Type B pancreatic cell (in vitro differentiated cells): ENCODE measurements at places on chromosomes 2 and 18. TPM values are rescaled to one million over a fixed set of nuclear protein-coding genes. Genes with fewer than 3 reads are reported as not detected.

DNA sequence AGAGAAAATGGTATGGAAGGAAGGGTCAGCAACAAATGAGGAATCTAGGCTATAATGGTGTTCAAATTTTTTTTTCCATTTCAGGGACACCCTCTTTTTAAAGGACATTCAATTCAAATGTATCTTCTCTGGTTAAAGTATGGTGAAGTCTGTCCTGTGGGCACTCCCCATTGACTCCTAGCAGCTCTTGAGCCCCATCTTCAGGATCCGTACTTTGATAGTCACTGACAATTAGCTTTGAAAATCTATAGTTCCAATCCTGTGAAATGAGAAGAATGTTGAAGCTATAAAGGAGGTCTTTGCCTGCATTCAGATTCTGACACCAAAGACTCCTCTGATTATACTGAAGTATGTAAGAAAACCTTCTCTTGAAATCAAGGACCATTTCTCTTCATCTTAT, 43.3 kb downstream of the KCNH7 start:
- no peak for DNase-seq

- DNase-seq = no peak
Observed at GRCh38 chr2:28085201-28085600, 194.7 kb downstream of the BABAM2 start.

Gene SGPP2
- total RNA-seq = 7.0 and 22.4 TPM in 2 replicates

DNA sequence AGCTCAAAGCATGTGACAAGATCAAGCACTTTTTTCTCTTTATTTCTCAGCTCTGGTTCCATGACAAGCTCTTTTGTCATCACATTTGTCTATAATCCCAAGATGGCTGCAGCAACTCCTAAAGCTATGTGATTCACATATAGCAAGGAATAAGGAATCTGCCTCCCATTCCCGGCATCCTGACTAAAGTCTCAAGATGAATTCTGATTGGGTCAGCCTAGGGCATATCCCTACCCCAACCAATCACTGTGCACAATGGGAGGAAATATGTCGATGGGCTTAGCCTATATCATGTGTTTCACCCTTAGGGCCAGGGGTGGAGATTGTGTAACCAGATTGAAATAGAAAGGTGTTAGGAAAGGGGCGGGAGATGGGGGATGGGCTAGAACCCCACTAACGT, 23.1 kb upstream of the COLEC12 start:
- no peak for DNase-seq

- no peak for DNase-seq
Observed at GRCh38 chr2:64035072-64035942, 16.1 kb upstream of the VPS54 start.

Gene CIAO1
- 68.9 and 69.7 TPM in 2 replicates for total RNA-seq

DNA sequence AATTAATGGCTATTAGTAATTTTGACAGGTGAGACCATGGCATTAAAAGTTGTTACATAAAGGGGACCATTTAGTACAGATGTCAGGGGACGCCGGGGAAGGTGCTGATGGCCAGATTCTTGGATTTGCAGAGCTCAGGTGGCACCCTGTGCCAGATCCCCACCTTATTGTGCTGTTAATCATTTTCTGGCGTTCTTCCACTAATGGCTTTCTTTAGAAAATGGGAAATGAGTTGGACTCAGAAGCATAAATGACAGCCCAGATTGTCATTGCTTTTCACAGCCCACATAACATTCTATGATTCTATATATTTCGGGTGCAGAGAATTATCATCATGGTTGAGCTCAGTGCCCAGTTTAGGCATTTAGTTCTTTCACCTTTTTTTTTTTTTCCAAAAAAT, 257.2 kb upstream of the TCF4 start:
- no peak for DNase-seq

GRCh38 chr2:210818473-210818872, 262.1 kb downstream of the CPS1 start:
- DNase-seq = no peak

GRCh38 chr2:229520691-229521096, 193.7 kb downstream of the DNER start:
- no peak for DNase-seq

DNA sequence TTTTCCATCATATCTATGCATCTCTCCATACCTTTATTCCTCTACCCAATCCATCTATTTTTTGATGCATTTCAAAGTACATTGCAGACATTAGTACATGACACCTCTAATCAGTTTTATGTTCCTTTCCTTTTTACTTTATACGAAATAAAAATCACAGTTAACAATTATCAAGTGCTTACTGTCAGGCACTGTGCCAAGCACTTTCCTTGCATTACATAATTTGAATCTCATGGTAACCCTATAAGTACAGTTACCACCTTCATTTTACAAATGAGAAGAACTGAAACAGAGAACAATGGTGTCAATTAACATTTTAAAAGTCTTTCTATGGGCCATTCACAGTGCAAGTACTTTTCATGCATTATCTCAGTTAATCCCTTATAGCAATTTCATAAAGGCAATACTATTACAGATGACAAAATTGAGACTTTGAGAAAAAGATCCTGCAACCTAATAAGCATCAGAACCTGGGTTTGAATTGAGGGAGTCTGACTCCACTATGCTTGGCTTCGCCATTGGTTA, 544.4 kb upstream of the TNP1 start:
- no peak for DNase-seq

DNA sequence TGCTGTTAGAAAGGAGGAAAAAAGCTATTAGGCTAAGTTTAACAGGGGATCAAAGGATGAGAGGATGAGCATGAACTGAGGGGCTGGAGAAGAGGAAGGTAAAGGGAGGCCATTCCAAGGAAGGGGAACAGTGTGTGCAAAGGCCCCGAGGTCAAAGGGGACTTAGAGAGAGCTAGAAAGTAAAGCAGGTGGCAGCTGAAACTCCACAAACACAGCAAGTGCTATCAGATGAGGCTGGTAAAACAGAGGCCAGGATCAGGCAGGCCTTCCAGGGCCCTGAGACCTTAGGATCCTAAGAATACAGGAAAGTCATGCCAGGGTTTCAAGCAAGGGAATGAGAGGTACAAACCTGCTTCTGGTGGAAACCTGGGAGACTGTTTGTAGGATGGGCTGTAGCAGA, 5.8 kb downstream of the HDAC4 start:
- no peak for DNase-seq

- DNase-seq = no peak
Observed at GRCh38 chr2:109372171-109372568, 241.6 kb downstream of the SEPTIN10 start.

DNA sequence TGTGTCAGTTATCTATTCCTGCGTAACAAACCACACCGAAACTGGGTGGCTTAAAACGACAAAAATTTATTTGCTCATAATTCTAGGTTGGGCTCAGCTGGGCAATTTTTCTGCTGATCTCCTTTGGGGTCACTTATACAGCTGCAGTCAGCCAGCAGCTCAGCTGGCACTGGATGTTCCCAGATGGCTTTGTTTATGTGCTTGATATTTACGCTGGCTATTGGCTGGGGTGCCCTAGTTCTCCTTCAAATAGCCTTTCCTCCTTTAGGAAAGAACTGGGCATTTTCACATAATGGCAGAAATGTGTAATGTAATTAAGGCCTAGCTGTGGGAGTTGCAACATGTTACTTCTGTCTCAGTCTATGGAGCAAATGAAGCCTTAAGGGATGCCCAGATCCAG, 142.2 kb downstream of the B3GNT2 start:
- DNase-seq = no peak

- DNase-seq = no peak
Observed at GRCh38 chr2:134079373-134079772, 174.5 kb upstream of the MGAT5 start.

DNA sequence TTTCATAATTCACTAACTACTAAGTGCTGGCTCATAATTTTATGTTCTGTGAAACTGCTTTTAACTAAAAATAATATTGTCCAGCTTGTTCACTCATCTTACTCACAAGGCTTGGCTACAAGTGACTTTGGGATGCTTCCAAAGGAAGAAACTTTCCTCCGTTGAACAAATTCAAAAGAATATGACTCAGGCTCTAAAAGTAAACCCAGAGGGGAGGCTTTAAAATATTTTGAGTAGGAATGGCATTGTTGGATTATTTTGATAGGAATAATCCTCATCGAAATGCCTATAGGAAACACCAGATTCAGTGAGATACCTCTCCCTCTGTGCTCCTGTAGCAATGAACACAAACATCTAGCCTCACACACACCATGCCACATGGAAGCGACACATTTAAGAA, 25.2 kb upstream of the TLK1 start:
- no peak for DNase-seq

DNA sequence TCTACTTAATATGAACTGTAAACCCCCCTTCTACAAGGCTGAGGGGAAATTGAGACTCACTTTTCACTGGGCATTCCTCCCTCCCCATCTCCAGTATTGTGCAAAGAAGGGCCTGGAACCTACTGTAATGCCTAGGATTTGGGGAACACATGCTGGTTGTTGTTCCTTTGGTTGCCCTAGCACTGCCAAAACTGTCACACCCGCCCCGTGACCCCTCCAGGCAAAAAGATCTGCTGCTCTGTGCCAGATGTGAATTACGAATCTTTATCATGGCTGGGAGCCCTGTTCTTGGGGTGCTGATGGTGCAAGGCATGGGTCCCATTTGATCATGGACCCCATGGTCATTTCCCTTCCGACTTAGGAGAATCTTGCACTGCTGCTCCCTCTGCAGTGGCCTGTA, 95.4 kb downstream of the CABLES1 start:
- DNase-seq = no peak

DNA sequence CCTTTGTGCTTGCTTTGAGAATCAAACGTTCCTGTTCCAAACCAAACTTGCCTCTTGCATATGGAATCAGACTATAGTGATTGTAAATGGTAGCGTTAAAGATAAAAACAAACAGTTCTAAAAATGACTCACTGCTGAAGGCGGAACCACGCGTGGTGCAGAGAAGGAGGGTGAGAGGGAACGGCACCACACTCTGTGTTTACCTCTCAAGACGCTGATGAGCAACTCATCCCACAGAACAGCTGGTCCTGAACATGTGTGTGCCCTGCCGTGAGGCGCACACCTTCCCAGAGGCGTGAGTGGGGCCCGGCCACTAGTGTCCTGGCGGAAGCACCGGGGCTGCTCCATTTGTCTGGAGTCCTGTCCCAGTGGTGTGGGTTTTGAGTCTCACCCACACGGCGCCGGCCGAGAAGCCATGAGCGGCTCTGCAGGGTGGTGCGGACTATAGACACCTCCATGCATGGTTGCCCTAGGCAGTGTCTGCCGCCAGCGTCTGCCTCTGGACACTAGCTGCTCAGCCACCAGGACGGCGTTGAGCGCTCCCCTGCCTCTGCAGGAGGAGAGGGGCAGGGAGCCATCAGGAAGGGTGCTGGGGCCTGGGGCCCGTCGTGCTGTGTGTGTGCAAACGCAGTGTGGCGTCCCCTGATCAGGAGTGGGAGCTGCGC, 52.1 kb downstream of the NFATC1 start:
- DNase-seq = no peak

Gene PLB1
- total RNA-seq = 1.9 and 3.4 TPM in 2 replicates

DNA sequence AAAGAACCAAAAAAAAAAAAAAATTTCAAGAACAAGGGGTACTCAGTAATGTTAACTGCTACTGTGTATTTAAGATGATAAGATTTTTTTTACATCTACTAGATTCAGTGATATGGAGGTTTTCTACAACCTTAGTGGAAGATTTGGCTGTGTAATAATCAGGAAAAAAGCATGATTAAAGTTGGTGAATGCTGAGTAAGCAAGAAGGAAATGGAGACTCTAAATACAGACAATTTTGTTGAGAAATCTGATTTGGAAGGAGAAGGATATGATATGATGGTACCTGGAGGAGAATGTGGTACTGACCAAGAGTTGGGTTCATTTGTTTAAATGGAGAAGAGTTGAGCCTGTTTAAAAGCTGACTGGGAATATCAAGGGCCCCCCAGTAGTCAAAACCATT, 125.1 kb downstream of the WDPCP start:
- no peak for DNase-seq

- no peak for DNase-seq
Observed at GRCh38 chr2:237895544-237896506, 36.4 kb downstream of the RAMP1 start.

GRCh38 chr2:204441316-204441715, 104.0 kb upstream of the PARD3B start:
- no peak for DNase-seq

DNA sequence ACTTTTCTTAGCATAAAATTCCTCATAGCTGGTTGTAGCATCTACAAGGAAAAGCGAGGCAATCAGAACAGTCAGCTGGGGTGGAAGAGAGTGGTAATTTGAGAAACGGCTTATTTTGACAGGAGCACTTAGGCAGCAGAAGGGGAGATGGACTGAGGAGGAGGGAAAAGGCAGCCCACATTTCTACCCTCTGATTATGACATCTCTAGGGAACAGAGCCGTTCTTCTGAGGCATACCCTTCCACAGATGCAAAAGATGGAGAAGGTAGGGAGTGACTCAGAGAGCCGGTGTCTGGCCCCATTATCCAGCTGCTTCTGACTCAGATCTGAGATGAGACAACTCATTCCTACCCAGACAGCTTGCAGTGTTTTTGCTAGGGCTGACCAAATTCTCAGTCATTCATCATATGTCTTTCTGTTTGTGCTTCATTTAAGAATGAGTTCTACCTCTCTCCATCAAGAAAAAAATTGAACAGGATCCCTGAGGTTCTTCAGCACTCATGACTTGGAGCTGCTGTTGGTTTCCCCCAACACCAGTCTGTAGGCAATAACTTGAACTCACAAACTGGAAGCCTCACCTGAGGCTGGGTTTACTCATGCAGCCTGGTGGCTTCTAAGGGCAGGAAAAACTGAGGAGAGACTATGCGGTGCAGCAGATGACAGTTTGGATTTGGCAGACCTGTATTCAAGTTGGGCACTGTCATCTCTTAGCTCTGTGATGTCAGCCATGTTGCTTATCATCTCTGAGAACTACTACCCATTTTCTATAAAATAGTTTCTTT, 15.9 kb upstream of the SEC11C start:
- no peak for DNase-seq

GRCh38 chr2:135255208-135255607, 203.1 kb downstream of the RAB3GAP1 start:
- DNase-seq = no peak

- peak; percentile 56 for DNase-seq
Observed at GRCh38 chr18:45688113-45688512, 35.9 kb upstream of the SLC14A1 start.

GRCh38 chr2:86054535-86055082, 51.1 kb downstream of the POLR1A start:
- no peak for DNase-seq

Gene NOTO
- not detected in 2 replicates for total RNA-seq

Gene COL4A3
- total RNA-seq = 0.19 and 0.48 TPM in 2 replicates

- DNase-seq = no peak
Observed at GRCh38 chr18:38868757-38869156, 1303.2 kb upstream of the CELF4 start.

- no peak for DNase-seq
Observed at GRCh38 chr2:122023059-122023864, 267.8 kb downstream of the TSN start.

Gene IHH
- total RNA-seq = 10.8 and 13.8 TPM in 2 replicates

Gene DES
- 1.4 and 9.3 TPM in 2 replicates for total RNA-seq

GRCh38 chr2:127256381-127256780, 36.3 kb upstream of the CYP27C1 start:
- DNase-seq = no peak

Gene OLA1
- 82.1 and 94.4 TPM in 2 replicates for total RNA-seq

- no peak for DNase-seq
Observed at GRCh38 chr2:112916145-112916571, 5.2 kb downstream of the IL37 start.
